ENCODE measurements at places on chromosomes 11 and 22.

DNA sequence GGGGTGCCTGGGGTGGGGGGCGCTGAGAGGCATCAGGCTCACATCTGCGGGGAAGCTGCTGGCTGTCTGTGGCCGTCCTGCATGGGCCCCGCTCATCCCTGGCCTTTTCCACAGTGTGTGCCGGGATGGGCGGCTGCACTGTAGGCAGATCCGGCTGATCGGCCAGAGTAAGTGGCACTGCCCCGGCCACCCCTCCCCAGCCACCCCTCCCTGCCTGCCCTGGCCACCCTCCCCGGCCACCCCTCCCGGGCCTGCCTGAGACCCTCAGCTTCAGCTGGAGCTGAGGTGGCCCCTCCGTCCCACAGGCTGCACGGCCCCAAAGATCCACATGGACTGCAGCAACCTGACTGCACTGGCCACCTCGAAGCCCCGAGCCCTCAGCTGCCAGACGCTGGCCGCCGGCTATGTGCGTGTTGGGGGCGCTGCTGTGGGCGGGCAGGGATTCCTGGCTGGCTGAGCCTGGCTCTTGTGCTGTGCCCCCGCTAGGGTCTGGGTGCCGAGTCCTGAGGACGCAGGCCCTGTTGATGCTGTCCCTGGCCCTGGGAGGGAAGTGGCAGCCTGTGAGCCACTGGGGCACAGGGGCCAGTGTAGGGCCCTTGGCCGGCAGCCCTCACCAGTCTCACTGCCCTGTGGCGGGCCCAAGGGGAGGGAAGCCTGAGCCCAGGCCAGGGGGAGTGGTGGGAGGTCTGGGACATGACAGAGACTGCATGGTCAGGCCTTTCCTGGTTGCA, 10.9 kb downstream of the MUC2 start:
- no peak for DNase-seq

DNA sequence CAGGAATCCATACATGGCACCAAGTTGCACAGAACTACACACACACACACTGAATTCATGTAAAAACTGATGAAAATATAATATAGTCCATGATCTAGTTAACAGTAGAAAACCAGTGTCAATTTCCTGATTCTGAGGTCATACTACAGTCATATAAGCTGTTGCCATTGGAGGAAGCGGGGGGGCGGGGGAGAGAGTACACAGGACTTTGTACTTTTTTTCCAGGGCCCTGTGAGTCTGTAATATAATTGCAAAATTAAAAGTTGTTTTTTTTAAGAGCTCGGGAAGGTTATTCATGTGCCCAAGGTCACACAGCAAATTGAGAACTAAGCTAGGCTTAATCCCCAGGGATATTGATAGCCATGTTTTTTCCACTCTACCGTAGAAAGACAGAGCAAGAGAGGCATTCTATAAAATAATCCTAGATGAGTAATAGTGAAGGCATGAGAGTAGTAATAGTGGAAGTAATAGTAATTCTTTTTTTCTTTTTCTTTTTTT, 312.3 kb downstream of the MN1 start:
- DNase-seq, result no peak

GRCh38 chr22:39306456-39307361, 12.7 kb downstream of the RPL3 start:
- DNase-seq, result peak; percentile 61

DNA sequence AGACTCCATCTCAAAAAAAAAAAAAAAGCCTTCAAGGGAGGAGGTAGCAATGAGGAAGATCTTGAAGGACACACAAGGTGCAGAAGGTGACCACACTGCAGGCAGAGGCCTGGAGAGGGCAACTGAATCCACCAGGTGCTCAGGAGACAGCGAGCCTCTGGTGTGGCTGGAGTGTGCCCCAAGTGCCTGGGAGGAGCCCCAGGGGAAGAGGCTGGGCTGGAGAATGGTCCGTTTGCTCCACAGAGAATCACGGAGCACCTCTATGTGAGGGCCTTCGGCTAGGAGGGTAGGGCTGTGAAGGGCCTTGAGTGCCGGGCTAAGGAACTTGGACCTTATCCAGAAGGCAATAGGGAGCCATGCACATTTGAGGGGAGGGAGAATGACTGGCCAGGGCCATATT, 50.3 kb downstream of the ARRB1 start:
- DNase-seq, result no peak

GRCh38 chr11:95140397-95141033, 50.9 kb downstream of the ENDOD1 start:
- no peak for DNase-seq

DNA sequence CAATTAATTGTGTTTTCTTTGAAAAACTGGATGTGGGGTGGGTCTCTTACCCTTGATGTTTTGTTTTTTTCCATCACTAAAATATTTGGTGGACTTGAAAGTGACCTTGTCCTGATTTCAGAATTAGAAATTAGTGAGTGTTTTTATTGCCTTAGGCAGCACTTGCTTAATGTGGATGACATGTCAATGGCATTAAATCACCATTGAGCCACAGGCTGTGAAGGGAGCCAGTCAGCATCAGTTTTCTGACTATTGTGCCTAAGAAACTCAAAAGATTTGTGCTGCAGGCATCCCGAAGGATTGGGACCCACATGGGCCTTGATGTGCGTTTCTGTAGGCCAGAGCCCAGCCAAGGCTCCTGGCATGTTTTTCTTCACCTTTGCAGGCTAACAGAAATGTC, 53.8 kb downstream of the SWAP70 start:
- DNase-seq, result no peak

DNA sequence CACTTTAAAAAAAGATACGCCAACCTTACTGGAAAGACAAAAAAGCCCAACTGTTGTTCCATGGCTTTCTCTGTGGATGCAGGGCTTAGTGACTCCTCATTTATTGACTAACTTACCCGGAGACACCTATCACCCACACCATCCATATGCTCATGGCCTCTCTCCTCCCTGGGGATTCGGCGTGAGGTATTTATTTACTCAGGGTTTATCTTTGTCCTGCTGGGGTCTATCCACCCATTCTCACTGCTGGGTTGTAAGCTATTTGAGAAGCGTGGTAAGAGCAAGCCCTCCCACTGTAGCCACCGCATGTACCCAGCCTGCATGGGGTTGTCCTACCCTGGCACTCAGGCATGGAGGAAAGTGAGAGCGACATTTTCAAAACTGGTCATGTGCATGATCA, 93.6 kb downstream of the NELL1 start:
- DNase-seq, result no peak

- DNase-seq, result no peak
These were observed 1.8 kb downstream of the GP1BB start for GRCh38 chr22:19724927-19725661.

GRCh38 chr11:105227363-105227762, 87.8 kb upstream of the CARD18 start:
- DNase-seq, result no peak
